ENCODE measurements at places on chromosomes 16 and 17.

GRCh38 chr17:37608351-37609169 is 658 bp downstream of the SYNRG start:
- no peak for DNase-seq

DNA sequence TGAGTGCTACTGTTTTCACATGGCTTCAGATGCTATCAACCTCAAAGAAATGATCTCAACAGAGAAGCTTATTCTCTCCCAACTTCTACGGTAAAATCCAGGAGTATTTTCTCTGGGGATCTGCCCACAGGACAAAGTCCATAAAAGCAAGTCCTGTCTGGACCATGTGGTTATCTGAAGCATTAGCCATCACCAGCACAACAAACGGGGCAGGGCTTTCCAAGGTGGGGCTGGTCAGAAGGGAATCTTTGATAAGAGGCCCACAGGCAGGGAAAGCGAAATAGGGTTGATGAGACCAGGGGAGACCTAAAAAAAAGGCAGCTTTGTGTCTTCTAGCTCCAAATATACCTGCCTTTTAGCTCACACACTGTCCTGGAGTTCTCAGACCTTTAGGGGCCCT is 38.7 kb upstream of the CACNG3 start:
- no peak for DNase-seq

GRCh38 chr16:81429045-81429521 is 15.5 kb upstream of the CMIP start:
- DNase-seq, result no peak

- no peak for DNase-seq
These were observed 148.0 kb upstream of the TNRC6C start for GRCh38 chr17:77810536-77810935.

GRCh38 chr16:11342021-11342855 is 3.0 kb upstream of the RMI2 start:
- peak; percentile 38 for DNase-seq

DNA sequence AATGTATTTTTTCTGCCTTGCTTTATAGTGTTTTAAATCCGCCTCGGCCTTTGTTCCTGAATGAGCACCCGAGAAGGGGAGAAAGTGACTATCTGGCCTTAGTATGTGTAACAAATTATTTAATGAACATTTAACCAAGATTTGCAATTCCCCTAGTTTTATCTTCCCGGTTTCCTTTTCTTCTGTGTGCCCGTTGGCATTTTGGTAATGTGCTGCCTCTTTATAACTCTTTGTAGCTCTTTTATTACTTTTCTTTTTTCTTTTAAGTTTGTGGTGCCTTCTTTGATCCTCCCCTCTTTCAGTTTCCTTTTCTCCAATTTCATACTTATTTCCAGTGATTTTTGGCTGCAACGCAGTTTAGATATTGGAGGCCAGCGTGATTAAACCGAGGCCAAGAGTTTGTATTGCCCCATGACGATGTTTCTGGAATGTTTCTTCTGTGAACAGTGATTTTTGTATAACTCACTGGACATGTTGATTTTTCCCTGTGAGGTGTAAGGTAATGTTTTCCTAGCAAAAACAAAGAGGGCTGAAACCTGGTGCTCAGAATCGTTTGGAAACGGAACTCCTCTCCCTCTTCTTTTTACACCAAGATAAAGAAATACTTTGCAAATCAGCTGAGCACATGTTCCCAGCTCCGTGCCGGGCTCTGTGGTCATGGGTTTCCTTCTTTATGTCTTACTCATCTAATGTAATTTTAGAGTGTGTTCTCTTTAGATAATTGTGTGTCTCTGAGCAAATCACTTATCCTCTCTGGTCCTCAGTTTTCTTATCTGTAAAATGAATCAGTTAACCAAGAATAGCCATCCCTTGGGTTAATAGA is 344.3 kb downstream of the WWOX start:
- no peak for DNase-seq

DNA sequence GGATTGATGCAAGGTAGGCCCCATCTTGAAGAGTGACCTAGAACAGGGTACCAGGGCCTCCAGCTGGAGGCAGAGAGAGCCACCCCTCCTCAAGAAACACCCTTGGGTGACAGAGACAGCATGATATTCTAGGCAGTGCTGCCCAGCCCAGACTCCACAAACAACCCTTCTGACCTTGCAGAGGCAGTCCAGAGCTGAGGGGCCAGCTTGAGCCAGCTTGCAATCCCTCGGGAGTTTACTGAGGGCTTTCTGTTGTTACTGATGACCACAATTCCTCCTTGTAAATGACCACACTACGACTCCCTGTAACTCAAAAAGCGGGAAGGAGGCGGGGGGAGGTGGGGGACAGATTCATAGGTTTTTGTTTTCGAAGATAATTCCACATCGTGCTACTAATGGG is 18.6 kb upstream of the MNT start:
- DNase-seq, result no peak

GRCh38 chr16:49619811-49620157 is 236.1 kb downstream of the ZNF423 start:
- no peak for DNase-seq

GRCh38 chr17:42120161-42120769 is 902 bp downstream of the KAT2A start:
- no peak for DNase-seq

DNA sequence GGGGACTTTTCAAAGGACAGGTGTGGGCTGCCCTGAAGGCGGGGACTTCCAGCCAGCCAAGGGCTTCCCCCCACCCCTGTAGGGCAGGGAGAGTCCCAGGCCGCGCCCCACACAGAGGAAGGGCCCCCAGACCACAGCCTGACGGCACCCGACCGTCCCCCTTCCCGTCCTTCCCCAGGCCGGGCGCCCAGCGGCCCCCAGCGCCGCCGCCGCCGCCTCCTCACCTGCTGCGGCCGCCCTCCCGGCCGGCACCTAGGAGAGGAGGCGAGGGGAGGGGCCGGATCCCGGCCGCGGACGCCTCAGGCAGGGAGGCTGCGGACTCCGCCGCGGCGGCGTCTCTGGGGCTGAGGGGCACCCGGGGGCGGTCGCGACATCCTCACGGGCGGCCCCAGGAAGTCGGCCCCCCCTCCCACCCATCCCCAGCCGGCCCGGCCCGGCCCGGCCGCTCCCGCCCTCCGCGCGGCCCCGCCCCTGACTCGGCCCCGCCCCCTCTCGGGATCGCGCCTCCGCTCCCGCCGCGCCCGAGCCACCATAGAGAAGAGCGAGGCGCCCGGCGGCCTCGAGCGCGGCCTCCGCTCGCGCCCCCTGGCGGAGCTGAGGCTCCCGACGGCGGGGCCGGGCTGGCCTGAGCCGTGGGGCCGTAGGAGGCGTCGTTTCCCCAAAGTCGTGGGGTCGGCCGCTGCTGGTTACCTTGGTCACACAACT is 25.5 kb upstream of the RFFL start:
- peak; percentile 96 for DNase-seq

GRCh38 chr16:31109622-31110021 is 1.4 kb downstream of the BCKDK start:
- DNase-seq, result no peak

DNA sequence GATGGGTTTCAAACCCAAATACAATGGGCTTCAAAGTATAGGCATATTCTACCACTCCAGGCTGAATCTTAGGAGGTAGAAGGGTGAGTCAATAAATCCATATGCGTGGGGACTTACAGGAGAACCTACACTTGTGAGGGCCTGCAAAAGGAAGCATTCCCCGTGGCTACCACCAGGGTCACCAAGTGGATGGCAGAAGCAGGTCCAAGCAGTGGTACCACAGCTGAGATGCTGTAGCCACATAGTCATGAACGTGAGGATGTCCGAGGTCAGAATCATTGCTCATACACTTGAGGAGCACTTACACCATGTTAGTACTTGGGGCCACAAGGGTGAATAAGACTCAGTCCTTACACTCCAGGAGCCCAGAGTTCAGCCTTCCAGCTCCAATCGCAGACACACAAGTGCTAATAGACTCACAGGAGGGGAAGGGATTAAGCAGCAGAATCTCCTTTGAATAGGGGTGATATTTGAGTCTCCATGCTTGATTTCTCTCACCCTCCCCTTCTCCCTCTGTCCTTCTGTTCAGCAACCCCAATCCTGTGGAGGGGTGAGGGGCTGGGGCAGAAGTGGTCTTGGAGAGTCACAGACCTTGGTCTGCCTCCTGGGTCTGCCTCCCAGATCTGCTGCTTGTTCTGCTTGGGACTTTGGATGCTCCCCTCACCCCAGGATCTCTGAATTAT is 42.5 kb upstream of the ASIC2 start:
- no peak for DNase-seq

Data from activated T-cell treated with anti-CD3 and anti-CD28 coated beads, Interleukin-2, amount 50 U/mL, for 48 hours (primary cell).